HCT116 (cell line): ENCODE measurements at places on chromosomes 11 and 22.

- DNase-seq = no peak
Measured at GRCh38 chr22:40603088-40603605, 33.4 kb downstream of the MRTFA start.

- DNase-seq = no peak
Measured at GRCh38 chr11:109037856-109038780, 373.2 kb downstream of the DDX10 start.

GRCh38 chr11:65085446-65085845, 1.4 kb downstream of the ZFPL1 start:
- no peak for DNase-seq

GRCh38 chr22:50293441-50294318, 13.8 kb downstream of the PLXNB2 start:
- DNase-seq = no peak

- DNase-seq = no peak
Measured at GRCh38 chr11:129855086-129855485, 39.4 kb downstream of the TMEM45B start.

DNA sequence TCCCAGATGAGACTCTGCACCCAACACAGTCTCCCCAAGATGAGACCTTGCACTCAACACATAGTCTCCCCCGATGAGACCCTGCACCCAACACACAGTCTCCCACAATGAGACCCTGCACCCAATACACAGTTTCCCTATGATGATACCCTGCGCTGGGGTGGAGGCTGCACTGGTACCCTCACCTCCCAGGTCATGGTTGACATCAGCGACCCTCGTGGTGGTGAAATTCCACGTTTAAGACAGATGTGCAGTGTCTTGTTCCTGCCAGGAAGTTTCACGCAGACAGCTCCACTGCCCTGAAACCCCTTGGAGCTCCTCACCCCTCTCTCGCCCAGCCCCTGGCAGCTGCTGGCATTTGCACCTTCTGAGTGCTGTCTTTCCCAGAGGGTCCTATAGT, 9.5 kb downstream of the MUC5AC start:
- no peak for DNase-seq

DNA sequence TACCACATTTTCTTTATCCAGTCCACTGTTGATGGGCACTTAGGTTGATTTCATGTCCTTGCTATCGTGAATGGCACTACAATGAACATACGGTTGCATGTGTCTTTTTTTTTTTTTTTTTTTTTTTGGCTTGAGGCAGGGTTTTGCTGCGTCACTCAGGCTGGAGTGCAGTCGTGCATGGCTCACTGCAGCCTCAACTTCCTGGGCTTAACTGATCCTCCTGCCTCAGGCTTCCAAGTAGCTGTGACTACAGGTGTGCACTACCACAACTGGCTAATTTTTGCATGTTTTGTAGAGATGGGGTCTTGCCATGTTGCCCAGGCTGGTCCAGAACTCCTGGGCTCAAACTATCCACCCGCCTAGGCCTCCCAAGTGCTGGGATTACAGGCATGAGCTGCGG, 1.5 kb upstream of the CCDC90B start:
- no peak for DNase-seq

DNA sequence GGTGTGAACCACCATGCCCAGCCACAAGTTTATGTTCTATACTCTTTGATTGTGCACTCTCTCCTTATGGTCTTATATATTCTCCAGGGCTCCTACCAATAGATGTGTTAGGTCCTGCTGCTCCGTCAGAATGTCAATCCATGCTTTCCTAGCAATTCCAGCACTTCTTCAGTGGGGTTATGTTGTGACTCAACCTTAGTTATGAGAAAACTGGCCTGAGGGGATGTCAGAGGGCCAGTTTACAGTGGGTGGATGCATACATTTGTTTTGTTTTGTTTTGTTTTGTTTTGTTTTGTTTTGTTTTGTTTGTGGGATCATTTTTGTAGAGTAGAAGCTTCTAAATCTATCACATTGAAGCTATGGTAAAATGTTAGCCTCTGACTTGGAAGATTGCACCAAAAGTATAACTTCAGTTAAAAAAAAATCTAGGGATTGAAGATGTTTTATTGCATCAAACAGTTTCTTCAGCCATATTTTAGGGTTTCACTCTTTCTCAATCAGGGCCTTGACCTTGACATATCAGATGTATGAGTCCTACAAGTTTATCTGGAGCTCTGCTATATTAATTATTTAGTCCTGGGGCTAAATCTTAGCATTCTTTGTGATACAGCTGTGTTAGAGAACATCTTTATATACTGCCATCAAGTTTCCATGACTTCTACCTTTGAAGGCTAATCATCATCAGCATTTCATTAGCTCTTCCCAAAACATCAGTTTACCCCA, 191.6 kb upstream of the CNTN5 start:
- no peak for DNase-seq
